ENCODE measurements at places on chromosomes 12 and 14.

DNA sequence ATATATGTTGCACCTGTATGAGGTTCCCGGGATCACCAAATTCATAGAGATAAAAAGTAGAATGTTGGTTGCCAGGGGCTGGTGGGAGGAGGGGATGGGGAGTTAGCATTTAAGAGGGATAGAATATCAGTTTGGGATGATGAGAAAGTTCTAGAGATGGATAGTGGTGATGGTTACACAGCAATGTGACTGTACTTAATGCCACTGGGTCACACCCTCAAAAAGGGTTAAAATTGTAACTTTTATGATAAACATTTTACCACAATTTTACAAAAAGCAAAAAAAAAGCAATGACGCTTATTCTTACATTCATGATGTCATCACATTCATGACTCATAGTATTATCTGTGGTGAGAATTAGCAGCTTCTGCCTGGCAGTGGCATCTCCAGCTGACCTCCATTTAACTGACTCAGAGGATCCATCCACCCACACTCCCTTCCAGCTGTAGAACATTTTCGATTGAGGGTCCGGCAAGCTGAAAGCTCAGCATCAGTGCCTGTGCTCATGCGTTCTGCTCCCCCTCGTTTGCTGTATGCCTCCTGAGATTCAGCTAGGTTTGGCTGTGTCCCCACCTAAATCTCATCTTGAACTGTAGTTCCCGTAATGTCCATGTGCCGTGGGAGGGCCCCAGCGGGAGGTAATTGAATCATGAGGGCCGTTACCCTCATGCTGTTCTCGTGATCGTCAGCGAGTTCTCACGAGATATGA, 64.8 kb upstream of the TMEM260 start:
- DNase-seq: no peak

GRCh38 chr14:99822800-99823455, 29.7 kb downstream of the EML1 start:
- no peak for DNase-seq

- no peak for DNase-seq
These were observed 100.8 kb downstream of the PPHLN1 start for GRCh38 chr12:42426746-42427145.

GRCh38 chr12:98955284-98955683, 310.2 kb downstream of the APAF1 start:
- DNase-seq: no peak

DNA sequence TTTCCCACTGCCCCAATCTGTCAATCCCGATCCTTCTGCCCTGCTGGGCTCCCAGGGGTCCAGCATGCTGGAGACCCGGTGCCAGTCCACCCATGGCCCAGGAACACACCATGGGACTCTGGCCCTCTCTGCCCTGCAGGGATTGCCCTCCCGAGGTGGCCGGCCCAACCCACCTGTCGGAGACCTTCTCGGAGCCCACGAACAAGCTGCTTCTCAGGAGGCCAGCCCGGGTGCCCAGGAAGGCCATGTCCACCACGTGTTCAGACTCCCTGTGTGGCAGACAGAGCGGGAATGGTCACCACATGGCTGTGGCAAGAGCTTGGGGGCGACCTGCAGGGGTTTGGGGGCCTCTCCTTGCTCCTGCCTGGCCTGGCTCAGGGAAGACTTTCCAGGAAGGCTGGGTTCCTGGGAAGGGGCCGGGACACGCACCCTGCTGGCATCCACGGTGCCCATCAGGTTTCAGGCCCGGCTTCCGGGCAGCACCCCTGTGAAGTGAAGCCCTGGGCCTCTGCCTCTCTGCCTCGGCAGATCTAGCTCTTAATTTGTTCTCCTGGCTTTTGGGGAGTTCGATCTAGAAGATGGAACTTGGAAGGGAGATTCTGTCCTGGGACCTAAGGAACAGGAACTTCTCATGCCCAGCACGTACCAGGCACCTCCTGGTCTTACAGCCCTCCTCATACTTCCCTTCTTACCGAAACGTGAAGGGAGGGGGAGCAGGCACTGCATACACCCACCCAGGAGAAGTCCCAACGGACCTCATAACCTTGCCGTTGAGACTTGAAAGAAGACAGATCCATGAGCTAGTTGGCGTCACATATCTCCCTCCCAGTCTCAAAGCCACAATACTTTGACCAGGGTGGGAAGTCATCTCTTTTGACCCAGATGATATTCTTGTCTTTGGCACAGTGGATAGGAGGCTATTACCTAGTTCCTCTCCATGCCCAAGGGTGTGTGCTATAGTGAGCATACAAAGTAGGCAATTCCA, 26.3 kb downstream of the LRTM2 start:
- no peak for DNase-seq

DNA sequence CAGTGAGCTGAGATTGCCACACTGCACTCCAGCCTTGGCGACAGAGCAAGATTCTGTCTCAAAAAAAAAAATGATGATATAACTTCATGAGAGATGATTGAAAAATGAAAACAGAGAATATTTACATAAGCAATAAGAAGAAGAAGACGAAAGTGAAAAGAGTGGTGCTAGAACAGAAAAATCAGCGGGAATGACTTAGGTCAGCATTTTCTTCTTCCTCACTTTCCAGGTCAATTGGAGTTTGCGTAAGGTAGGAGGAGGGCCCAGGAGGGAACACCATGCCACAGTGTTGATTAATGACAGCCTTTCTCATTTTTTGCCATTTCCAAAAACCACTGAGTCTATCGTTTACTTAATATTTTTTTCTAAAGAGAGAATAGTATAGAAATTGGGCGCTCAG, 200.0 kb downstream of the SLC15A4 start:
- DNase-seq: no peak

- DNase-seq: no peak
These were observed 32.6 kb downstream of the EGLN3 start for GRCh38 chr14:33918256-33918655.

GRCh38 chr12:40117818-40118217, 11.9 kb upstream of the SLC2A13 start:
- DNase-seq: peak; percentile 37

DNA sequence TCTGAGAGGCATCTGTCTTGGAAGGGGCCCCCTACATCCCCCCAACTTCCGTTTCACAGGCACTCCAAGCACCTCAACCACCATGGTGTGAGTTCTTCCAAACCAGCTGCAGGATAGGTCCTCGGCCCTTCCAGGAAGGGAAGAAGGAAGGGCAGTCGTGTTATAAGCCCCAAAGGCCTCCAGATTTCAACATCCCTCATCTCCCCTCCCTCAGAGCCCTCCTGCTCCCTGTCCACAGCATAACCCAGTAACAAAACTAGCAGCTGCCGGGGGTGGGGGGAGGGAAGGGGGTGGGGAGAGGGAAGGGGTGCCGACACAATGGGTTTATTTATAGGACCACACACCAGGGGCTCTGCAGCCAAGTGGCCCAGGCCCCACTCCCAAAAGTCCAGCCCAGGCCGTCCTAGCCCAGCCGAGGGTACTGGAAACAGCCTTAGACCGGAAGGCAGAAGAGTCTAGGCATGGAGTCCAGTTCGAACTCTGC, 18.3 kb downstream of the NCKAP5L start:
- no peak for DNase-seq

- no peak for DNase-seq
These were observed 947.7 kb downstream of the GALC start for GRCh38 chr14:87045246-87045645.

DNA sequence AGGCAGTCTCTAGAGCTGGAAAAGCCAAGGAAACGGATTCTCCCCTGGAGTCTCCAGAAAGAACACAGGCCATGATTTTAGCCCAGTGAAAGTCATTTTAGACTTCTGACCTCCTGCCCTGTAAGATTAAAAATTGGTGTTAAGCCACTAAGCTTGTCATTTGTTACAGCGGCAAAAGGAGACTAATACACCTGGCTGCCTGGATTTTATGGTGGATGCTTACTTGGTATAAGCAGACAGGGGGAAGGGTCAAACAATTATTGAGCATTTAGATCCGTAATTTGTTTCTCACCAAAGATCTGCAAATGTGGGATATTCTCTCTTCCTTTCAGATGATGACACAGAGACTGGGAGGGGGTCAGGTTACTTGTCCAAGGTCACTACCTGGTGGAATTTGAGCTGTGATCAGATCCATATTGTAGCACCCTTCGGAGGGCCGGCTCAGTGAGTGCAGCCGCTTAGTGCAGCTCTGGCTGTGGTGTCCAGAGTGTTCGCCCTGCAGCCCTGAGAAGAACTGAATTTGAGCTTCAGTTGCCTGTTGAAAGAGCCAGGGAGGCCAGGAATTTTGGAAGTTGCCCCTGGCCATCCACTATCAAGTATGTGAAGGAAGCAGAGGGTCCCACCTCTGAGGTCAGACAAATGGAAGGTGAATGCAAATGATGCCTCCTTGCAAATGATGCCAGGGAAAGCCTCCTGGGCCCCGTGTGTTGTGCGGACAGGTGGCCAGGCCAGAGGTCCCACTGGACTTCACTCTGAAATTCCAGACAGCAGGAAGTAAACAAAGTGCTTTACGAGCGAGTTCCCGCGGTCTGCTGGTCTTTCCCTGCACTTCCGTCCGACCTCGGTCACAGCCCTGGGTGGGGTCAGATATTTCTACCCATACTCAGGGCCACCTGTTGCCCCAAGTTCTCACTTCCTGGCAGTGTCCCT, 15.1 kb downstream of the GLRX5 start:
- no peak for DNase-seq

GRCh38 chr12:120013659-120014380, 24.8 kb downstream of the BICDL1 start:
- DNase-seq: peak; percentile 53

GRCh38 chr12:92065639-92066038, 80.0 kb downstream of the BTG1 start:
- no peak for DNase-seq

DNA sequence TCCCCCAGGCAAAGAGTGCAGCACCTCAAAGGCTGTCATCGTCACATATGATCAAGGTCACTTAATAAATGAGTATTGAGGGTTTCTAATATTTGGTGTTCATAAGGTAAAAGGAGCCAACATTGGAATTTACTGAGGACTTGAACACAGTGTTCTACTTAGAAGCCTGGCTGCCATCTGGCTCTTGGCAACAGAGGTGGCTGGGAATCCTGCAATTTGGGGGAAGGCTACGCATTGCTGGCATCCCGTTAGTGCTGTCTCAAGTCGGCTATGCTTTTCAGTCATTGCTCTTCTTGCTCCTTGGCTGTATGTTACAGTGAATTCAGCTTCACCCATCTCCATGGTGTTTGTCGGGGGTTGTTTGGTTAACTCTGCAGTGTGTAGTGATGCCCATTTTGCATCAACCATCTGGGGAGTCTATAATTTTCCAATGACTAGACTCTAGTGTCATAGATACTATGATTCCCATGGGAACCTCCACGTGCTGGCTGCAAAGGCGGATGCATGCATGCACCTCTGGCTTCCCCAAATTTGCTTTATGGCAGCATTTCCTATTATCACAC, 12.9 kb upstream of the SLC24A4 start:
- DNase-seq: no peak

DNA sequence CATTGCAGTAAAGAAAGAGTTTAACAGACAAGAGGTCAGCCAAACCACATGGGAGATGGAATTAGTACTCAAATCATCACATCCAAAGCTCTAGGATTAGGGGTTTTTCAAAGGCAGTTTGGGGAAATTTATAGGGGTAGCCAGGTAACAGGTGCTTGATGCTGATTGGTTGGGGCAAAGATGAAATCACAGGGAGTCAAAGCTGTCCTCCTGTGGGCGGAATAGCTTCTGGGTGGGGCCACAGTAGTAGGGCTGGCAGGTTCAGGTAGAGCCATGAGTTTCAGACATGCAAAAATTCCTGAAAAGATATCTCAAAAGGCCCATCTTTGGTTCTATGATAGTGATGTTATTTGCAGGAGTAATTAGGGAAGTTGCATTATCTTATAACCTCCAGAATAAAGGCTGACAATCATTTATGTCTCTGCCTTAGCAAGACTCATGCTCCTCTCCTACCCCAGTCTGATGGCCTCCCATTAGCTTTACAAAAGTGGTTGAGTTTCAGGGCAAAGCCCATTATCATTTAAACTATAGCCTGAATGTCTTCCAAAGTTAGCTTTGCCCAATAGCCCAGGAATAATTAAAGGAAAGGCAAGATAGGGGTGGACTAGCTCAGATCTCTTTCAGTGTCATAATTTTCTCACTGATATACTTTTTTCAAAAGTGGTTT, 42.1 kb upstream of the CNTN1 start:
- no peak for DNase-seq

DNA sequence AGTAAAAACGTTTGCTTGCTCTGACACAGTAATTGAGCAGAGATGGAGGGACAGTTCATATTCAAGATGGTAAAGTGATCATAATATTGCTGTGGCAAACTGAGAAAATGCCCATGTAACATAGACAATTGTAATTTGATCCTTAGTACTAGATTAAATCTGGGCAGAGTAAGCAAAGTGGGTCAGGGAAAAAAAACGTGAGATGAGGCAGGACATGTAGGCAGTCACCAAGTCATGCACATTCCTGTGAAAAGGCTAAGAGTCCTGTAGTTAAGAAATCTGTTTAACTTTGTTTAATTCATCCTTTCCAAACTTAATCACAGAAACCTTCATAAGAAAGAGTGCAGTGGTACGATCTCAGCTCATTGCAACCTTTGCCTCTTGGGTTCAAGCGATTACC, 16.1 kb downstream of the BTBD7 start:
- no peak for DNase-seq

DNA sequence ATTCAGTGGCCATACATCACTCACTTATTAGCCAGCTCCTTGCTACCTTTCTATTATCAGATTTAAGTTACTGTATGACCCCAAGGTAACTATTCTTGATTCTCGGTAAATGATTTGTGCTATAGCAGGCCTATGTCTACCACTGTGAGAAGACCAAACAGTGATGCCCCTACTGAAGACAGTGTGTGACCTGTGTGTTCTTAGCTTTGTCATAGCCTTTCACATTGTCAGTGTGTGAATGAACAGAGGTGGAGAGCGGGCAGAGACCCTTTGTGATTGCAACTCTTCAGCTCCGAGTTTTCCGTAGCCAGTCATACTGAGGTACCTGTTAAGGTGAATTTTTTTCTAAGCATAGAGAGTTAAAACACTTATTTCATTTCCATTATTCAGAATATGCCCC, 294.0 kb downstream of the LRFN5 start:
- no peak for DNase-seq

DNA sequence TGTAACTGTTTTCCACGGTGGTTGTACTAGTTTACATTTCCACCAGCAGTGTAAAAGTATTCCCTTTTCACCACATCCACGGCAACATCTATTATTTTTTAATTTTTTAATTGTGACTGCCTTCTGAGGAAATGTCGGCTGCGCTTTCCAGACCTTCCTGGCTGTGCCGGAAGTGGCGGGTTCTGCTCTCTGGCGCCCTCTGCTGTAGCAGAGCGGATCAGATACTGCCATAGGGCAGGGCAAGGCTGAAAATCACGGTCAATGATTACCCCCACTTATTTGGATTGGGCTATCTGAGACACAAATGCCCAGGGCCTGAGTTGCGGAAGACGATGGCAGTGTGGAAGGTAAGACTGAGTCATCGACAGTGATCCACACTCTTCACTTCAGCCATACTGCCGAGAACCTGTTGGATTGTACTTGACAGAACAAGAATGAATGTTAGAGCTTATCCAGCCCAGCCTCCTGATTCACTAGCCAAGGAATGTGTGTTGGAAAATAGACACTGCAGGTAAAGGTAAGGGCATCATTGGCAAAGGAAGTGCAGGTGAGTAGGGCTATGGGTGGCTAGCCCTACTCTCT, 124.2 kb downstream of the NTF3 start:
- DNase-seq: no peak
